Type B pancreatic cell (in vitro differentiated cells): ENCODE measurements at places on chromosomes 16 and 17.
A peak's percentile ranks its signal among the peaks of the same experiment; 100 is the strongest.

GRCh38 chr17:78479369-78479768 is 97.8 kb downstream of the DNAH17 start:
- no peak for DNase-seq
- H3K36me3 ChIP-seq: no peaks in the 10 kb centered on the region
- peaks cover 3% of the 10 kb centered on the region for H3K4me1 ChIP-seq
- H3K27ac ChIP-seq: no peak overlapping the region

DNA sequence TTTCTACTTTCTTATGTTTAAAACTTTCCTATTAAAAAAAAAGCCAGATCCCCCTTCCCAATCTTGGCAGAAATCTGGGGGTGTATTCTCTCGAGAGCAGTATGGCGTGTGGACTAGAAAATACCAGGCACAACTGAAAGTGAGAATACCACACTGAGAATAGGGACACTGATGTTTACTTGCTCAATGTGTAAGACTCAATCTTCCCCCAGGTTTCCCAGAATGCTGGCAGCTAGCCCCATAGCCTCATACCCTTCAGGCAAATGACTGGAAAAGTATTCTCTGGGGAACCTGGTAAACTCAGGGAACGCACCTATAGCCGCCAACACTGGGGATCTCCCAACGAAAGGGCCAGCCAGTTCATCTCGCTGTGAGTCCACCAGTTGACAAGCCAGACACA is 15.3 kb downstream of the ZZEF1 start:
- H3K27me3 ChIP-seq: no peaks in the 10 kb centered on the region
- peaks cover 12% of the 10 kb centered on the region for H3K36me3 ChIP-seq
- no peak for DNase-seq
- H3K4me3 ChIP-seq: no peak overlapping the region
- H3K4me1 ChIP-seq: peaks cover 14% of the 10 kb centered on the region

- no peak overlapping the region for H3K27ac ChIP-seq
- H3K36me3 ChIP-seq: no peaks in the 10 kb centered on the region
- no peak for DNase-seq
- H3K27me3 ChIP-seq: peaks cover 15% of the 10 kb centered on the region
- no peaks in the 10 kb centered on the region for H3K4me1 ChIP-seq
Observed at GRCh38 chr16:31404353-31405064, 11.4 kb downstream of the ITGAD start.

DNA sequence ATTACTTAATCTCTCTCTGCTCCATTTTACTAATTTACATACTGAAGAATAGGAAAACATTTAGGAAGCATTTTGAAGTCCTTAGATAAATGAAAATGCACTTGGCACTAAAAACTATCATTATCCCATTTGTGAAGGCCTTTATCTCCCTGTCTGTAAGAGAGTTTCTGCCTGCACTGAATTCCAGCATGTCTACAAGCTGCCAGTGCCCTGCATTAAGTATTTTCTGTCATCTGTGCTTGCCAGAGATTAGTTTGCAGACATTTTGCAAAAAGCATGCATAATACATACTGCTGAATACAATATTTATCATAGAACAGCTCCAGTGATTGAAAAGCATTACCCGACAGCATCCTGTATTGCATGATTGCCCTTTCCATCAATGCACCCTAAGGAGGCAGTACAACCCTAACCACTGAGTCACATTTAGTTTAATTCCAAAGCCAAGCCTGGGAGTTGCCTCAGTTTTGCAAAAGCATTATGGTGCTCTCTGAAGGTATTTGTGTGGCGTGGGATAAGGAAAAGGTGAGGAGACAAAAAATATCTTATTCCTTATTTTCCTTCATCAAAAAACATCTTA is 280.2 kb upstream of the TOM1L1 start:
- no peaks in the 10 kb centered on the region for H3K27me3 ChIP-seq
- DNase-seq: no peak
- no peaks in the 10 kb centered on the region for H3K36me3 ChIP-seq
- H3K4me1 ChIP-seq: no peaks in the 10 kb centered on the region
- H3K27ac ChIP-seq: no peak overlapping the region
- H3K4me3 ChIP-seq: no peak overlapping the region

DNA sequence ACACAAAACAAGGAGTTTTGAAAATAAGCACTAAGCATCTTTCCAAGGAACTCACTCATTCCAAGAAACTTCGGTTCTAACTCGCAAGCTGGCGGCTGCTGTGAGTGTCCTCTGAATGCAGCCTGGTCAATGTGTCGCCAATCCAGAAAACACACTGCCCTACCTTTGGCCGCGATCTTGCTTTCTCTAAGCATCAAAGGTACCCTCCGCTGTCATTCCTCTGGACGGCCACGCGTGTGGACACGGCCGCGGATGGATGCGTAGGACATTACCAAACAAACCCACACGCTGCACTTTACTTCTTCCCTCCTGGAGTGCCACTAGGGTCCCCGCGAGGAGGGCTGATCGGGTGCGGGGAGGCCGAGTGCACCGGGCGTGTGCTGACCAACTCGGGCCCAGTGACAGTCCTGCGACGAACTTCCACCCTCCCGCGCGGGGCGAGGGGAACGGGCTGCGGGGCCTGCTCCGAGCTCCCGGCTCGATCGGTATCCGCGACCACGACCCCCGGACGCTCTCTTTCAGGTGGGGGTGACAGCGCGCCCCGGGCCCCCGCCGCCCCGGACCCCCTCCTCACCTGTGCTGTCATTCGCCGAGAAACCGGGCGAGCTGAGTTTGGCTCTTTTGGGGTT is 1.1 kb downstream of the CREBBP start:
- H3K36me3 ChIP-seq: peaks cover 14% of the 10 kb centered on the region
- no peak for DNase-seq
- H3K27me3 ChIP-seq: no peaks in the 10 kb centered on the region
- peak overlapping the region; percentile 98 for H3K4me3 ChIP-seq

- DNase-seq: no peak
- H3K4me3 ChIP-seq: no peak overlapping the region
- no peaks in the 10 kb centered on the region for H3K27me3 ChIP-seq
- H3K4me1 ChIP-seq: no peaks in the 10 kb centered on the region
- H3K27ac ChIP-seq: peak overlapping the region; percentile 89
Observed at GRCh38 chr17:75933808-75934207, 7.0 kb downstream of the FBF1 start.

DNA sequence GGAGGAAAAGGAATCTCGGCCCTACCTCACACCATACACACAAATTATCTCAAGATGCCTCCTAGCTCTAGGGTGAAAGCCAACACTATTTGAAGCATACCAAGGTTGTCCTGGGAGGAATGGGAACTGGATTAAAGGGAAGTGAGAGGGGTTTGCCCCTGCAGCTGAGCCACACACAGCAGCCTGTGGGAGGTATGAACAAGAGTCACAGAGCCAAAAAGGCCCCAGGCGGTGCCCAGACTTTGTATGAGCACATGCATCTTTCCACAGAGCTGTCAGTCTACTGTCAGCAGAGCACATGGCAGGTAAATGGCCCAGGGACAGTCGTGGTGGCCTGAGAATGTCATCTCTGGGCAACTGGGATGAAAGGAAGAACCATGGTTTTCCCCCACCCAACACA is 31.0 kb upstream of the RCVRN start:
- H3K27ac ChIP-seq: no peak overlapping the region
- no peak overlapping the region for H3K4me3 ChIP-seq
- H3K27me3 ChIP-seq: peaks cover 1% of the 10 kb centered on the region
- DNase-seq: no peak
- peaks cover 8% of the 10 kb centered on the region for H3K36me3 ChIP-seq
- no peaks in the 10 kb centered on the region for H3K4me1 ChIP-seq

DNA sequence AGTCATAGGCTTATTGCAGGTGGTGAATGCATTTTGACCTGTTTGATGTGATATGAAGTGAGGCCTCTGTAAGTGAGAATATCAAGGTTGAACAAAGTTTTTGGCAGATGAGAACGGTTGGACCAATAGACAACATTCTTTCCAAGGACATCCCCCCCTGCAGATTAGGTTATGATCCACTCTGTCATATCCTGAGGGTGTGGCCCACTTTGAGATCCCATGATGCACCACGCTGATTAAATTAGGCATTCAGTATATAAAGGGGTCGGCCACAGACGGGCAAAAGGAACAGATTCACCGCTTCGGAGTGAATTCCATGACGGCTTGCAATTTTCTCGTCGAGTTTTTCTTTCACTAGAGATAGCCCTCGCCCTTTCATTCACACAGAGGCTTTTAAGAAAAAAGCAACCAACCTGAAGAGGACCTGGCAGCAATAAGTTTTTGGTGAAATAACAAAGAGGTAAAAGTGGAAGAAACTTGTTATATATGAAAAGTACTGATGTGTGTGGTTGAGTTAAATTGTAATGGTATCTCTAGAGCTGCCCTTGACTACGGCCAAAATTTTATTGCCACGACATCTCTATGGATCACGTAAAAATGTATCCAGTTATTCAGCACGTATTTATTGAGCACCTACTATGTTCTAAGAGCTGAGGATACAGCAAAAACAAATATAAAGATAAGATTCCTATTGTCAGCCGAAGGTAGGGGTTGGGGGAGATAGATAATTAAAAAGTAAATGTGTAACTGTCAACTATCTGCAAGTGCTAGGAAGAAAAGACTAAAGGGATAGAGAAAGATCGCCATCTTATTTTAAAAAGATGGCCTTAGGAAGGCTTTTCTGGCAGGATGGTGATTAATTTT is 1.7 kb upstream of the RBBP6 start:
- peaks cover 15% of the 10 kb centered on the region for H3K36me3 ChIP-seq
- no peak for DNase-seq
- no peak overlapping the region for H3K27ac ChIP-seq
- peaks cover 6% of the 10 kb centered on the region for H3K4me1 ChIP-seq
- H3K27me3 ChIP-seq: no peaks in the 10 kb centered on the region

DNA sequence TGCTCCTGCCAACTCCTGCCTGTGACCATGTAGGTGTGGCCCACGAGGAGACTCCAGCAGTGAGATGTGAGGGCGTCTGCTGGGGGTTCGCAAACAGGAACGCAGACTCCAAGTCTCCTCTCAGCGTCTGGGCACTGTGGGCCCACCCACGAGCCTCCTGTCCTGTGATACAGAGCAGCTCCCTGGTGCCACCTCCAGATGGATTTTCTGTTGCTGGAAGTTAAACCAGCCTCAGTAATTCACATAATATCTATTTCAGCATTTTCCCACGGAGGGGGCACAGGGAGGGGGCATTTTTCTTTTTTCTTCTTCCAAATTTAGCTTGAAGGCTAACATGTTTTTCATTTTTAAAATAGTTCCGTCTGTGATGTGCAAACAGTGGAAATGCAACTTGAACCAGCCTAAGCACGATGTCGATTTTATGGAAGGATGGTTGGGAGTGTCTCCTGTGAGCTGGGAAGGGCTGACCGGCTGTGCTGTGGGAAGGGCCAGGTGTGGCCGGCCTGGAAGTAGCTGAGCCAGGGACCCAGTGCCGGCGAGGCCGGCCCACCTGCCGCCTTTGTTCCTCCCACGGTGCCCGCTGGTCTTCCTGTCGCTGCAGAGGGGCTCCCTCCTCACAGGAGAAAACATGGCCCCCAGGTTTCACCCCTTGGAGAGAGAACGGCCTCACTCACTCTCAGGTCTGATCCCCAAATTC is 3.9 kb upstream of the RAB40B start:
- peak overlapping the region; percentile 28 for H3K4me3 ChIP-seq
- H3K36me3 ChIP-seq: no peaks in the 10 kb centered on the region
- peak overlapping the region; percentile 33 for H3K27ac ChIP-seq
- no peaks in the 10 kb centered on the region for H3K4me1 ChIP-seq

GRCh38 chr17:29045734-29046472 is 3.0 kb downstream of the PIPOX start:
- no peaks in the 10 kb centered on the region for H3K36me3 ChIP-seq
- H3K4me3 ChIP-seq: peak overlapping the region; percentile 37
- H3K27ac ChIP-seq: no peak overlapping the region
- H3K27me3 ChIP-seq: peaks cover 50% of the 10 kb centered on the region
- no peak for DNase-seq
